ENCODE measurements at places on chromosomes 2 and 18.

DNA sequence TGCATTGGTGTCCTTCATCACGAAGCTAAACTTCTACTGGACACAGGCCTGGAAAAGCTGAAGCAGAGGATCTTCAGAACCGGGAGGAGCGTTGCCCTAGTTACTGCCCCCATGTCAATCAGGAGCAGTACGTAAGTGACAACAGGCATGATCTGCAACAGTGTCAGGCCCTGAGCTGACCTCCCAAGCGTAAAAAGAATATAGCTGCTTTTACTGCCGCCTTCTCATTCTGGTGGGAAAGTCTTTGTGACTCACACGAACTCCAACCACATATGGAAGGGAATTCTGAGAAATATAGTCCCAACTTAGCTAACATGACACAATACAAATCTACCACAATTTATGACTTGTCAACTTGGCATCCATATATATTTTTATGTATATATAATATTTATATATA is 1007.7 kb upstream of the CDH2 start:
- DNase-seq: no peak

DNA sequence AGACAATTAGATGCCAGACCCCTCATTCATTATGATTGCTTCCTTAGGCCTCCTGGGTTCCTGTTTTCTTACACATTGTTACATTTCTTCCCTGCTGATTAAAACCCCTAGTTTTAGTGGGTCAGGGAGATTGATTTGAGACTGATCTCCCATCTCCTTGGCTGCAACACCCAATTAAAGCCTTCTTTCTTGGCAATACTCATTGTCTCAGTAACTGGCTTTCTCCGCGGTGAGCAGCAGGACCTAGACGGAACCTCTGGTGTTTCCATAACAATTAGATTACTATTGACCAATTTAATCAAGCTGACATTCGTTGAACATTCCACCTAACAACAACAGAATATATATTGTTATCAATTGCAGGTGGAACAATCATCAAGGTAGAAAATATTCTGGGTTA is 1676.4 kb upstream of the SLC39A10 start:
- no peak for DNase-seq

GRCh38 chr2:121776885-121777698 is 21.6 kb downstream of the TSN start:
- DNase-seq: no peak

GRCh38 chr2:178553047-178553446 is 72.8 kb downstream of the PLEKHA3 start:
- no peak for DNase-seq

DNA sequence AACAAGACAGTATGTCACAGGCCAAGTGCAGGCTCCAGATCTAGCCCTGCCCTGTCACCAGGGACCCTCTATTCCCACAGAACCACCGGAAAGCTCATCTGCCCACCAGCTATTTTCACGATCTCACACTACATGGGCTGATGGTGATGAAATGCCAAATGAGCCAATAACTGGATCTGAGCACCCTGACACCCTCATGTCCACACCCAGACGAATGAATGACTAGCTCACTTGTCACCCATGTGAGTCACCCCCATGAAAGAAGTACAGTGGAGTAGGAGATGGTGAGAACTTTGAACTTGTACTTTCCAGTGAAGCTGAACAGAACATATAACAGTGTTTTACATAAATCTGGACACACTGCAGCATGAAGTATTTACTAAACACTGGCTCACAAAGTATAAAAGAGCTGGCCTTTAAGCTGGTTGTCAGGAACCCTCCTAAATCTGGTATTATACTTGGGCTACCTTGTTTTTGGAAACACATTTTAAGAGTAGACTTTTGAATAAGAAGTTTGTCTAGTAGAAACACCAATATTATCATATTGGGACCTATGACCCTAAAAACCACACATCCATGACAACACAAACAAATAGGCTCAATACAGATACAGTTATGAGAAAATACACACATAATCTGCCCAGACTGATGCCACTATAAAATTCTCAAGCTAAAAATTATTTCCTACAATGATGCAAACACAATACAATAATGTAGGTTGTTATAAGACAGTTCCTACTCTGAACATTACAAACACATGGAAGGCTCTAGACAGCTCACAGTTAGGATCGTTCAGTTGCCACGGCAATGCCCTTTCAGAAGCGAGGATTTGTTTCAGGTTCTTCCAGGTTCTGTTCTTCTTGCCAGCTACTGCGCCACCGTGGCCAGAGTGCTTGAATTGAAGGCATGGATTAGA is 19.0 kb downstream of the INO80C start:
- DNase-seq: no peak

DNA sequence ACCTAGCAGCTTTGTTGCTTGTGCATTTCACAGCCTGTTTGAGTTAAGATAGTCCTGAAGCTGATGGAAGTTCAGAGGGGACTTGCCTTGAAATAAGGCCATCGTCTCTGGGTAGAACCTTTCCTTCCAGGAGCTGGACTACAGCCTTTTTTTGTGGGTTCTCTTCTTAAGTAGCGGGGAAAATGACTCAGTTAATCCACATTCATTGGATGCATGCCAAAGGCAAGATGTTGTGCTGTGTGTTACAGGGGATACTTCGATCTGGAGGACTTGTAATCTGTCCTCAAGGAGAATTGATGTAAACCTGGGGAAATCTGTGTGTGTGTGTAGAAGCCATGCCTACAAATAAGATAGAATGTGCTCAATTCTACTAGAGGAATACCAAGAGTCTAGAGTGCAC is 46.8 kb downstream of the RPIA start:
- no peak for DNase-seq

DNA sequence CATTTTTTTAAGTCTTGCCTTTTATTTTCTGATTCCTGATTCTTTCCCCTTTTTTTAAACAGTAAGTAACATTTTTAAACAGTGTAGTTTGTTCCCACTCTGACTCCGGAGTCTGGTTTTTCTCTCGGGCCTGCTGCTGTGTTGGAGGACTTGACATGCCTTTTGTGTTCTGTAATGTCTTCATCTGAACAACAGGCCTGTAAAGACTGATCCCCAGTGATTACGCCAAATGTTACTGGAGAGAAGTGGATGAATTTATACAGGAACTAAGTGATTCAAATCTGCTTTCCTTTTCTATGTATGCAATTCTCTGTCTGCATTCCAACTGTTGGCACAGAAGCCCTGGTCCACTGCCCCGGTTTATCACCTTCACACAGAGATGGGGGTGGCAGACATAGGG is 54.3 kb upstream of the RMDN2 start:
- no peak for DNase-seq

DNA sequence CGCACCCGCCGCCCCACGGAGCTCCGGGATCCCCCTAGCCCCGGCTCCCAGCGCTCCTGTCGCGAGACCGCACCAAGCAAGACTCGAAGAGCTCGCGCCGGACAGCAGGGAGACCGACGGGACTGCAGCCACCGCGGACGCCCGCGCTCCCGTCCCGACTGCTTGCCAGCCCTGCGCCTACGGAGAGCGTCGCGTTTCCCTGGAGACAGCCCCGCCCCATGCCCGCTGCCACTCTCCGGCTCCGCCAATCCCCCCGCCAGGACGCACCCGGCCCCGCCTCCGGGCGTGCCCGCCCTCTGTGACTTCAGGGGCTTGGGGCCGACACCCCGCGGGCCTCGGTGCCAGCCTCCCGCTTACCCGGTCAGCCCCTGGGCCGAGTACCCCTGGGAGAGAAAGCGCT is at the start of gene ANKMY1:
ANKMY1 (minus strand) TSS at position 181 of the 400 bp plus-strand sequence. CDS start 653 bp downstream, outside the sequence.
- peak; percentile 56 for DNase-seq

DNA sequence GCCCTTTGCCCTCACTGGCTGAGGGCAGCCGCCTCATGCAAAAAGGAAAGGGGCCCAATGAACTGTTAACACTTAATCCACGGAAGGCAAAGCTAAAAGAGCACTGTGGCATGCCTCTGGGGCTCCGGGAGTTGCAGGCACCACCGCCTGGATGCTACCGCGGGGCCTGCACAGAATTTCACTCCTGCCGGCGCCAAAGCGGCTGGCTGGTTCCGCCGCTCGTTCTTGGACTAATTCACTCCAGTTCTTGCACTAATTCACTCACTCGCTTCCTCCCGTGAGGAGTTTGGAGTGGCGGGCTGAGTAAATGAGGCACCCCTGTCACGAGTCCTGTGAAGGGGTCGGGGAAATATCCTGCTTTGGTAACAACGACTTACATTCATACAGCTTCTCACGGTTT is 14.0 kb upstream of the MAPK4 start:
- DNase-seq: no peak

DNA sequence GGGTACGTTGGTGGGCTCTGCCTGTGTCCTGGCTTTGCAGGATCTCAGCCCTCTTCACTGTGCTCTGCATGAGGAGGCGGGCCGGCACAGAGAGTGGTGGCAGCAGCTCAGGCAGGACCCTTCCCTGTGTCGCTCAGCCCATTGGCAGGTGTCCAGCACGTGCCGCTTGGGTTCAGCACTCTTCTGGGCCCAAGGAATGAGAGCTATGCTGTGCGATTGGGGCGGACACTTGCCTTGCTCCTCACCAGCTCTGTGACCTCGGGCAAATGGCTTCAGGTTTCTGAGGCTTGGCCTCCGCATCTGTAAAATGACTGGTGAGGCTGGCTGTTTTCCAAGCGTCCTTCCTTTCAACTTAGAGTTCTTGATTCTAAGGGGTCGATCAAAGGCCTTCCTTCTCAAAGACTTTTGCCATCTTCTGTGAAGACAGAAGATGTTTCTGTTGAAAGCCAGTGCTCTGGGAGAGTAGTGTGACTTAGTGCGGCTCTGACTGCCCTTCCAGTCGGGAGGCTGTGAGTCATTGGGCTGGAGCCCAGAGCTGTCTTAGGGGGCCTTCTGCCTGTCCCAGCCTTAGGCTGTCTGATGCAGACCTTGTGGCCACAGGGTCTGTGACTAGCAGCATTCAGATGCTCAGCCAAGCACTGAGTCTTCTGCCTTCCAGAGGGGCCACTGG is 35.6 kb downstream of the GLI2 start:
- no peak for DNase-seq

DNA sequence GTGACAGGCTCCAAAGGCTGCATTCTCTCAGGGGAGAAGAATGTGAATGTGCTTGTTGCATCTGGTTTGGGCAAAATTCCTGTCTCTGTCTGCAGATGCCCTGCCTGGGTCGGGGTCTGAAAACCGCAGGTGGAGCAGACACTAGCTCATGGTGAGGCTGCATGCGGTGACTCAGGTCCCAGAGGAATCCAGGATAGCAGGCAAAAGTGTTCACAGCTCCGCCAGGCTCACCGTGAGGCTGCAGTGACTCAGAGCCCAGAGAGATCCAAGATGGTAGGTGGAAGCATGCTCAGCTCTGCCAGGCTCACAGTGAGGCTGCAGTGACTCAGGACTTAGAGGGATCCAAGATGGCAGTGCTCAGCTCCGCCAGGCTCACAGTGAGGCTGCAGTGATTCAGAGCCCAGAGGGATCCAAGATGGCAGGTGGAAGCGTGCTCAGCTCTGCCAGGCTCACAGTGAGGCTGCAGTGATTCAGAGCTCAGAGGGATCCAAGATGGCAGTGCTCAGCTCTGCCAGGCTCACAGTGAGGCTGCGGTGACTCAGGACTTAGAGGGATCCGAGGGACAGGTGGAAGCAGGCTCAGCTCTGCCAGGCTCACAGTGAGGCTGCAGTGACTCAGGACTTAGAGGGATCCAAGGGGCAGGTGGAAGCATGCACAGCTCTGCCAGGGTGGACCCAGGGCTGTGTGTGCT is 200.5 kb downstream of the ACKR3 start:
- no peak for DNase-seq

GRCh38 chr2:135475128-135475527 is 55.9 kb downstream of the ZRANB3 start:
- no peak for DNase-seq

DNA sequence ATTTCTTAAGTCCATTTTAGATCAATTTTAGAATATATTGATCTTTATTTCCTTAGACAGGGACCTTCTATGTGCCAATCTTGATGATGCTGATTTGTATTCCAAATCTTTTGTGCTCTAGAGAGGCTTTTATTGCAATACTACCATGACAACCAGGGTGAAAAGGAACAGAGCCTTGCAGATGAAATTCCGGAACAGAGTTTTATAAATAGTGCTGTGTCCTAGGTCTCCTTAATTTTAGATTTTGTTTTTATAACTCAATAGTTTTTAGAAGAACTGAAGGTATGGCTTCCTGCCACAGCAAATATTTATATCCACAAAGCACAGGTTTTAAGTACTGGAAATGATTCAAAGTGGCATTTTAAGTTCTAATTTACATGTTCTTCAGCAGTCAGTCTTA is 160.2 kb downstream of the PMAIP1 start:
- DNase-seq: no peak

GRCh38 chr2:42513252-42513918 is 19.6 kb upstream of the KCNG3 start:
- DNase-seq: no peak

DNA sequence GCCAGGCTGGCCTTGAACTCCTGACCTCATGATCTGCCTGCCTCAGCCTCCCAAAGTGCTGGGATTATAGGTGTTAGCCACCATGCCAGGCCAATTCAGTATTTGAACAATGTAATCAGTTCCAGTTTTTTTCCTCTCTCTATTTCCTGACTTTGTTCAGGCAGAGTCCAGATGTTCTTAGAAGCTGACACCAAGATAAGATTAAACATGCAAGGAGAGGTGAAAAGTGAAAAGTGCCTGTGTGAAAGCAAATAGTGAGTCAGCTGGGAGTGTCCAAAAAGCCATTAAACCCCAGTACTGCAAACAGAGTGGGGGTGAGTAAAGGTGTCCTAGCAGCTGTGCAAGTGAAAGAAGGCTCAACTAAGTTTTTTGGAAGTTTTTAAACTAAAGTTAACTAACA is 231.5 kb downstream of the PTH2R start:
- no peak for DNase-seq

- DNase-seq: no peak
These were observed 333.7 kb upstream of the FANCL start for GRCh38 chr2:58574873-58575272.

GRCh38 chr2:66839551-66840320 is 404.8 kb downstream of the MEIS1 start:
- no peak for DNase-seq

GRCh38 chr2:144120487-144120886 is 399.4 kb downstream of the ZEB2 start:
- DNase-seq: no peak

DNA sequence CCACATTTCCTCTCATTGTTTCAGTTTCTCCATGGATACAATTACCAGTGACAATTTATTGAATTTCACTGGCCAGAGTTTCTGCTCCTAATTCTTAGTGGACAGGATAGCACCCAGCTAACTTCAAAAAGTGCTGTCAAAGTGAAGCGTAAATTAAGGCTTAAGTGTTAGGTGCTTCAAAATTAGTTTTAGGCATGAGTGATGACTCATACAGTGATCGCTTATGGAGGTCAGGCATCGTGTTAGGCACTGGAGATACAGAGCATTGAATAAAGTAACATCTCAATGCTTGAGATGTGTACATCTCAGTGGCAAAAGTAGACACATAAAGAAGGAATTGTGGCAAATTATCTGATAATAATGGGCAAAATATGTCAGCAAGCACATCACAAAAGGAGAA is 40.8 kb downstream of the NOSTRIN start:
- DNase-seq: no peak

- DNase-seq: no peak
These were observed 173.8 kb upstream of the TMEM200C start for GRCh38 chr18:6069103-6069502.

GRCh38 chr2:28393114-28393836 is 617 bp downstream of the FOSL2 start:
- peak; percentile 49 for DNase-seq

GRCh38 chr18:38576916-38577315 is 1011.3 kb upstream of the CELF4 start:
- no peak for DNase-seq

- no peak for DNase-seq
These were observed 272.3 kb upstream of the COL3A1 start for GRCh38 chr2:188701836-188702235.

- no peak for DNase-seq
These were observed 401.3 kb upstream of the PIK3C3 start for GRCh38 chr18:41553716-41554115.

- DNase-seq: no peak
These were observed 87.7 kb downstream of the DSEL start for GRCh38 chr18:67428805-67429204.
